Breast epithelium (tissue), 4 donors: ENCODE measurements at places on chromosomes 6 and 20. TPM values are rescaled to one million over a fixed set of nuclear protein-coding genes. Genes with fewer than 3 reads are reported as not detected.
A peak's percentile ranks its signal among the peaks of the same experiment; 100 is the strongest.

DNA sequence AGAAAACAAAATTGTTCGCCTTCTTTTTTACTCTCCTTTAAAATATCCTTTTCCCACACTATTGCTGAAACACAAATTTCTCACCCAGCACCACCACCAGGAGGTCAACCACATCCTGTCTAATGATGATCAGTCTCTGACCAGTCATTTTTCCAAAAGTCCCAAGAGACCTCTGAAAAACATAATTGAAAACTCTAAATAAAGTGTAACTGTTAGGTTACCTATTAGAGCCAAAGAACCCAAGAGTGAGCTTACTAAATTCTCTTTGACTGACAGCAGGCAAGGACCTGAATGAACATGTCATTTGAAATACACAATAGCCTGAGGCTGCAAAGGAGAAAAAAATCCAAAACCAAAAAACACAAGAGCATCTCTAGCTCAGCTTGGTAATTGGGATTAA is 735.4 kb downstream of the CBLN4 start:
- no peak overlapping the region for H3K27ac ChIP-seq
- H3K27me3 ChIP-seq, result no peaks in the 10 kb centered on the region
- H3K4me1 ChIP-seq, result no peaks in the 10 kb centered on the region
- H3K36me3 ChIP-seq, result no peaks in the 10 kb centered on the region
- no peak overlapping the region for H3K4me3 ChIP-seq
- DNase-seq, result no peak

DNA sequence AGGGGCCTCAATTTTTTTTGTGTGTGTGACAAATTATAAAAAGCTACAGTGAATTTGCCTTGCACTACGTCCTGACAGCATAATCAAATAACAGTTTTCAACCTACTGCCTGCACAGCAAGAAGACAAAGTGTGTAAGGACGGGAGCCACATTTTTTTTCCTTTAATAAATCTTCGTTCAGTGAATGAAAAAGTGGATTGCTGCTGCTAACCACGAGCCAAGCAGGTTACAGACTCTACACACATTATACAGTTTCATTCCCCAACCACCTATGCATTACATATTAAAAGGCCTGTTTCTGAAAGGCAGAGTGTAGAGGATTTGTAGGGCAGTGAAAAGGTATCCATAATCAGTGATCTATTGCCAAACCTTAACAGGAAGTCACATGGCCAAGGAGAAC is 570.0 kb upstream of the BTBD3 start:
- DNase-seq, result no peak
- no peaks in the 10 kb centered on the region for H3K4me1 ChIP-seq
- H3K27me3 ChIP-seq, result no peaks in the 10 kb centered on the region
- no peaks in the 10 kb centered on the region for H3K36me3 ChIP-seq
- H3K27ac ChIP-seq, result no peak overlapping the region

GRCh38 chr6:12534069-12534853 is 182.3 kb upstream of the PHACTR1 start:
- H3K27me3 ChIP-seq, result no peaks in the 10 kb centered on the region
- no peaks in the 10 kb centered on the region for H3K36me3 ChIP-seq
- no peaks in the 10 kb centered on the region for H3K4me1 ChIP-seq
- DNase-seq, result no peak

- no peaks in the 10 kb centered on the region for H3K4me1 ChIP-seq
- no peak for DNase-seq
- no peak overlapping the region for H3K27ac ChIP-seq
- H3K36me3 ChIP-seq, result no peaks in the 10 kb centered on the region
These were observed 45.7 kb downstream of the HBS1L start for GRCh38 chr6:135008941-135009290.

The KHDC1L gene
- not detected for total RNA-seq

DNA sequence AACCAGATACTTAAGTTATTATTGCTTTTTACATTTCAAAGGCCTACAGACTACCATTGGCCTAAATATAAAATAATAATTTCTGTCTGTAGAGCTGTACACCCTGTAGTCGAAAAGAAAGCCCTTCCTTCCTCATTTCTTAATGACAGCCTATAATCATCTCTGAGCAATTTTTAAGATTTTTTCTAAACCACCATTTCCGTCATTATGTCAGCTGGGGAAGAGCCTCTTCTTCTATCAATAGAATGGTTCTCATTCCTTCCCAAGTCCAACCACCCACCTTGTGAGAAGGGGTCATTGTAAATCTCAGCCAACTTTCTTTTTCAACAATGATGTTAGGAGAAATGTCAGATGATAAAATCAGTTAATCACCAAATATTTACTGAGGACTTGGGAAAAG is 91.8 kb downstream of the PLEKHG1 start:
- H3K4me3 ChIP-seq, result no peak overlapping the region
- H3K27me3 ChIP-seq, result no peaks in the 10 kb centered on the region
- no peaks in the 10 kb centered on the region for H3K4me1 ChIP-seq
- no peaks in the 10 kb centered on the region for H3K36me3 ChIP-seq
- DNase-seq, result no peak

GRCh38 chr6:97629180-97629579 is 346.2 kb upstream of the MMS22L start:
- DNase-seq, result no peak
- no peaks in the 10 kb centered on the region for H3K4me1 ChIP-seq
- no peak overlapping the region for H3K27ac ChIP-seq
- no peaks in the 10 kb centered on the region for H3K36me3 ChIP-seq
- no peaks in the 10 kb centered on the region for H3K27me3 ChIP-seq

DNA sequence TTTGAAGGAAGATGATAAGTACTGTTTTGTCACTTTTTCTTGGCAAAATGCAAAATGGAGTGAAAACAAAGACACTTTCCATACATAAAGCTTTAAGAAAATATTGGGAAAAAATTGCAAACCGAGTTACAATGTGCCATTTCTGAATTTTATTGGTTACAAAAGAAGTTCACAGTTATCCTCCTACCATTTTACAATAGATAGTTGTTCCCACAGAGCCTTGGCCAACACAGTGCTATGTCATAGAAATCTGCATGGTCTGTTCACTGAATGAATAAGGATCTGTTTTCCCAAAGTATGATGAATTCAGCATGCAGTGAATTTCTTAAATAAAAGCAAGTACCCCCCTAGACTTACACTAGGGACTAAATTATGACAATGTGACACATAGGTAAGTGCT is 268.2 kb upstream of the POU3F2 start:
- no peak for DNase-seq
- H3K27me3 ChIP-seq, result no peaks in the 10 kb centered on the region
- H3K27ac ChIP-seq, result no peak overlapping the region
- H3K4me1 ChIP-seq, result no peaks in the 10 kb centered on the region

The MSH5 gene
- total RNA-seq, result 8.0 TPM

The BTNL2 gene
- total RNA-seq, result not detected

GRCh38 chr20:34010405-34010931 is 16.8 kb downstream of the RALY start:
- no peaks in the 10 kb centered on the region for H3K36me3 ChIP-seq
- H3K27ac ChIP-seq, result no peak overlapping the region
- H3K4me3 ChIP-seq, result no peak overlapping the region
- no peaks in the 10 kb centered on the region for H3K27me3 ChIP-seq

The NOX3 gene
- not detected for total RNA-seq

The C6orf62 gene
- total RNA-seq, result 86.1 TPM

The ADTRP gene
- total RNA-seq, result 2.6 TPM

- no peak overlapping the region for H3K27ac ChIP-seq
- H3K4me3 ChIP-seq, result no peak overlapping the region
- DNase-seq, result no peak
- no peaks in the 10 kb centered on the region for H3K36me3 ChIP-seq
- no peaks in the 10 kb centered on the region for H3K27me3 ChIP-seq
- H3K4me1 ChIP-seq, result no peaks in the 10 kb centered on the region
These were observed 106.7 kb upstream of the CENPW start for GRCh38 chr6:126233192-126233591.

The MOG gene
- total RNA-seq, result not detected

The ENPP4 gene
- 13.8 TPM for total RNA-seq

GRCh38 chr6:151412909-151413308 is 21.6 kb upstream of the ZBTB2 start:
- no peaks in the 10 kb centered on the region for H3K27me3 ChIP-seq
- no peaks in the 10 kb centered on the region for H3K36me3 ChIP-seq
- no peak for DNase-seq

DNA sequence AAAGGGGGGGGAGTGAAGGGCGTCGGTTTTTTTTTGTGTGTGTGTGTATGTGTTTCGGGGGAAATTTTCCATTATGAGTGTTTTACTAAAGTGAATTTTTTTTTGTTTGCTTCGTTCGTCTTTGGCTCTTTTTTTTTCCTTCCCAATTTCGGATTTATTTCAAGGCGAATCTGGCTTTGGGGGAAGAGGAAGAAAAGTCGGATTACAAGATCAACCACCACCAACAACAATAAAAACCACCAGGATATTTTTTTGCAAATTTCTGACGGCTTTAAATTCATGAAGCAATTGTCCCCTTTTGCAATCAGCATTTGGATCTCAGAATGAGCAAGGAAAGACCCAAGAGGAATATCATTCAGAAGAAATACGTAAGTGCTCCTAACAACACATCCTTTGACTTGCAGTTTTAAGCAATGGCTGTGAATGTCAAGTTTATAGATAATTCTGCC is 372 bp downstream of the JARID2 start:
- H3K4me1 ChIP-seq, result no peaks in the 10 kb centered on the region
- H3K4me3 ChIP-seq, result peak overlapping the region; percentile 92
- no peak for DNase-seq
- no peaks in the 10 kb centered on the region for H3K27me3 ChIP-seq

The MDFI gene
- total RNA-seq, result 26.7 TPM

GRCh38 chr6:26290941-26291340 is 74.1 kb upstream of the BTN3A2 start:
- no peak for DNase-seq
- H3K4me1 ChIP-seq, result no peaks in the 10 kb centered on the region
- no peaks in the 10 kb centered on the region for H3K27me3 ChIP-seq
- H3K36me3 ChIP-seq, result no peaks in the 10 kb centered on the region

DNA sequence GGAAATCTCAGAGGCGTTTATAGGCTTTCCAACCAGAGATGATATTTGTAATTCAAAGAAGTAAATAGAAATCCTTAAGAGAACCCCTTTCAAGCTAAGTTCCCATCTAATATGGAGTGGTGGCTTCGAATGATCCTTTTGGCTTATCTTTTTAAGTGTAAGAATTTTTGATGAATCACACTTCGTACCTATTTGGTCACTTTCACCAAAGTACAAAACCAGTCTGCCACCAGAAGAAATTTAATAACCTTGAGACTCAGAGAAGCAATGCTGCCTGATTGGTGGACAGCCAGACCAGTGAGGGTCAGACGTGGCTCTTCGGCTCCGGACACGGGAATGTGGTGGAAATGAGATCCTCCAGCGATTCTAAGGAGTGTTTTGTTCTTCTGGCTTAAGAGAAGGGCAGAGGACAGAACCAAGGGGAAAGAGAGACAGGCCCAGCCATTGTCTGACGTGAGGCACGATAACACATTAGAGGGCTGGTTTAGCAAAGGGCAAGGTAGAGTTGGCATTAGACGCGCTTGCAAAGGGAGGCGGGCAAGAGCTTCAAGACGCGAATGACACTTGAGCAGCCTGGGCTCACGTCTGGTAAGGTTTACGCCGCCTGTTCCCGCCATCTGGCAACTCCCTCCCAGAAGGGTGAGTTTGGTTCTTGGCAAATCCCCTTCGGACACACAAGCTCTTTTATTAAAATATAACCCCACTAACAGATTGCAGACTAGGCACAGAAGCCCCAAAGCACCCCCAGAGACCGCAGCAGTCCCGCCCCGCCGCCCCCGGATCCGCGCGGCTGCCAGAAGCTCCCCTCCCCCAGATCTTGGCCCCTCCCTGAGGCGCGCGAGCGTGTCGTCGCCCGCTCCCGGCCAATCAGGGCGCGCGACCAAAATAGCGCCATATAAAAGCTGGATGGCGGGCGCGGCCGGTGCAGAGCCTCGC is 50.0 kb upstream of the EZR start:
- H3K4me1 ChIP-seq, result no peaks in the 10 kb centered on the region
- peak overlapping the region; percentile 97 for H3K27ac ChIP-seq
- H3K27me3 ChIP-seq, result no peaks in the 10 kb centered on the region
- peak overlapping the region; percentile 46 for H3K4me3 ChIP-seq

GRCh38 chr6:79694623-79695343 is 63.7 kb downstream of the SH3BGRL2 start:
- no peak for DNase-seq
- H3K27ac ChIP-seq, result no peak overlapping the region
- H3K4me3 ChIP-seq, result no peak overlapping the region

The XKR7 gene
- total RNA-seq, result not detected

DNA sequence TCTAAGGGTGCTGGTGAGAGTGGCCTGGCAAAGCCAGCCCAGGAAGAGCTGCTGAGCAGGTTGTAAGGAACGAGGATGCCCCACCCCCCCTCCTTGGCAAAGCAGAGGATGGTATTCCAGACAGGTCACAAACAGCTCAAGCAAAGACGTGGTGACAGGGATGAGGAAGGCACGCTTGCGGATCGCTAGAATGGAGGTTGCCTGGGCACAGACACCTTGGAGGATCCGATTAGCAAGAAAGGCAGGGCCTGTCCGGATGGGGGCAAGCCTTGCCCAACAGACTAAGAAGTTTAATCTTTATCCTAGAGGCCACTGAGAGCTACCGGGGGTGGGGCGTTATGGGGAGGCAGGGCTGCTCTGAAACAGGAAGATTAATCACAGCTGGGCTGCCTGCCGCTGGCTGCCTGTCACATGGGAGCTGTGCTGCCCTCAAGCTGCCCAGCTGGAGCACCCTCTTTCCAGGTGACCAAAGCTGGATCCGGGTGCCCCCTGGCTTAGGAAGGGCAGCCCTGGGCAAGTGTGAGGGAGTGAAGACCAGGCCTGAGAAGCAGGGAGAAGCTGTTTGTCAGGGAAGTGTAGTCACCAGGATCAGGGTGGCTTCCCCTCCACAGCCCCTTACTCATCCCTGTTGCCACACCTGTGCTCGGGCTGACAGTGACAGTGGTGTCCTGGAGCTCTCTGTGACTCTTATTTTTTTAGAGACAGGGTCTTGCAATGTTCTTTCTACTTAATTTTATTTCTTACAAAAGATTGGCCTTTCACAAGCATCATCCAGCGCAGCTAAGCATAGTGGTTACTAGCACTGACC is 9.1 kb upstream of the MAPK13 start:
- no peaks in the 10 kb centered on the region for H3K4me1 ChIP-seq
- peak; percentile 81 for DNase-seq
- H3K27me3 ChIP-seq, result no peaks in the 10 kb centered on the region
- peak overlapping the region; percentile 85 for H3K27ac ChIP-seq
- H3K36me3 ChIP-seq, result no peaks in the 10 kb centered on the region
- peak overlapping the region; percentile 47 for H3K4me3 ChIP-seq

DNA sequence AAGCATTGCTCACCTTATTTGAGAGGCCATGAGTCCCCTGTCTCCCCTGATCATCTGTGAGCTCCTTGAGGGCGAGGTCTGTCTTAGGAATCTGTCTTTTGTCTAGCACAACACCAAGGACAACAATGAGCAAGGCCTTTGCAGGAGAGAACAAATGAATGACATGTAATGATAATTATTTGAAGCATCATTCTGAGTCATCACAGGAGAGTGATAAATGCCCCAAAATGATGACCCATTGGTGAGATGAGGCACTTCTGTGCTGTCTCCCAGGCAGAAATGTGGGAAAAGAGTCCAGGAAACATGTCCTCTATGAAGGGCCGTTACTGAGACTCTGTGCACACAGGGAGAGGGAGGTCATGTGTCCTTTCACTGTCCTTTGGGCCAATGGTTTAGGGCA is 105.2 kb upstream of the LRFN2 start:
- no peak overlapping the region for H3K4me3 ChIP-seq
- no peak overlapping the region for H3K27ac ChIP-seq
- DNase-seq, result no peak
- H3K36me3 ChIP-seq, result no peaks in the 10 kb centered on the region
- no peaks in the 10 kb centered on the region for H3K4me1 ChIP-seq

GRCh38 chr20:56683077-56683865 is 54.2 kb downstream of the TFAP2C start:
- no peaks in the 10 kb centered on the region for H3K36me3 ChIP-seq
- DNase-seq, result peak; percentile 74
- H3K27ac ChIP-seq, result peak overlapping the region; percentile 26
- H3K27me3 ChIP-seq, result no peaks in the 10 kb centered on the region
- no peak overlapping the region for H3K4me3 ChIP-seq
